ENCODE measurements at places on chromosomes 16 and 17.

DNA sequence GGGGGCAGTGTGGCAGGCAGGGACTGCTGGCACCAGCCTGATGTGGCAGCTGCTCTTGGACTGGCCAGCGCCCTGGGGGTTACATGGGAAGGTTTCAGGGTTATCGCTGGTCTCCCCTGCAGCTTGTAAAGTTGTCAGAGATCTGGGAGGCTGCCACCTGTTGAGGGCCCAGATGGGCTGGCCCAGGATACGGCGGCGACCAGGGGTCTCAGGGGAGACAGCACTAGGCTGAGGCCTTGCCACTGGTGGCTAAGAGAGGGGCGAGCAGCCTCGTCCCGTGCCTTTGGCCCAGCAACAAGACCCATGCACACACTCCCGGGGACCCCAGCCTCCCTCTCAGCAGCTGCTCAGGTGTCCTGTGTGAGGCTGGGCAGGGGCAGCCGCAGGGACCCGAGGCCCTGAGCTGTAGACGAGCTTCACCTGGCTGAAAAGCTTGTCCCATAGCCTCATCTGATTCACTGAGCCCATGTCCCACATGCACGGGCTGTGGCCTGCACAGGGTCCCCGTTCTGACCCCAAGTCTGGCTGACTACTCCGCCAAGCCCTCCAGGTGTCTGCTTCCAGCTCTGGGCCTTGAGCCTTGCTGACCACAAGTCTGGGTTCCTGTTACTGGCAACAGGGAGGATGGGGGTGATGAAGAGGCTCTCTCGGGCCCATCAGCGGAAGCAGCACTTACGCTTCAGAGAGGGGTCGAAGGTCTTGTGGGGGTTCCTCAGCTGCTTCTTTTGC lies 6.2 kb downstream of the DUS1L start:
- H3K4me3 ChIP-seq = no peak overlapping the region
- no peak for DNase-seq
- no peaks in the 10 kb centered on the region for H3K4me1 ChIP-seq
- peaks cover 5% of the 10 kb centered on the region for H3K36me3 ChIP-seq
- no peaks in the 10 kb centered on the region for H3K27me3 ChIP-seq

- no peaks in the 10 kb centered on the region for H3K27me3 ChIP-seq
- H3K36me3 ChIP-seq = peaks cover 2% of the 10 kb centered on the region
- peak; percentile 86 for DNase-seq
Observed at GRCh38 chr17:2179615-2180295, 123.8 kb downstream of the SMG6 start.

DNA sequence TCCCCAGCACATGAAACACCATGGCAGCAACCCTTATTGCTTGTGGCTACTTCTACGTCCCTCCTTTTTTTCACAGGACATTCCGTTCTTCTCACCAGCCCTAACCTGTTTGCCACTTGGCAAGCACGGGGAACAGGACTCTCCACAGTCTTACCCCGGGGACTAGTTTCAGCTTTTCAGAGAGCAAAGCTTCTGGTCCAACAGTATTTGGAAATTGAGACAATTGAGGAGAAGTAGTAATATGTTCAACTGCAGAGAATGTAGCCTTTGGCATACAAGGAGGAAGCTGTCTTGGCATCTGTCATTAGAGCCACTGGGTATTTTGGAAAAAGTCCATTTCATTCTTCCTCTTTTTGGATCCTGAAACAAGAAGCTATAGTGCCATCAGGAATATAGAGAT lies 65.7 kb downstream of the MAP2K6 start:
- no peaks in the 10 kb centered on the region for H3K36me3 ChIP-seq
- no peak overlapping the region for H3K27ac ChIP-seq
- H3K27me3 ChIP-seq = no peaks in the 10 kb centered on the region
- no peak overlapping the region for H3K4me3 ChIP-seq

GRCh38 chr17:32719689-32720088 lies 157.2 kb downstream of the MYO1D start:
- H3K4me3 ChIP-seq = no peak overlapping the region
- H3K4me1 ChIP-seq = no peaks in the 10 kb centered on the region
- H3K27me3 ChIP-seq = no peaks in the 10 kb centered on the region
- no peak overlapping the region for H3K27ac ChIP-seq
- H3K36me3 ChIP-seq = no peaks in the 10 kb centered on the region
- no peak for DNase-seq

DNA sequence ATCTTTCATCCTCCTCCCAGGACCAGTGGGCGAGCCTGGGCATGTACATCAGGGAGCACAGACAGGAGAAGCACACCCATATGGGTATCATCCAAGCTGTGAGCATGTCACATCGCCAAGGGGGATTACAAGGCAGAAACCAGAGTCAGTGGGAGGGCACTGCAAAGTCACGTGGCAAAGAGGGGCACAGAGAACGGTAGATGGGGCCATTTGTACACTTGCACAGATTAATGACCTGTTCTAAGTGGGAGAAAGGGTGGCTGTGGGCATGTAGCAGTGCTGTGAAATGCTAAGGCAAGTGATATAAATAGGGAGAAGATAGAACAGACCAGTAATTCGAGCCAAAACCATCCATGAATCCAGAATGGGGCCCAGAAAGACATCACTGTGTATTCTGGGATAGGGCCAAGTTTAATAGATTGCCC lies 265.0 kb downstream of the CPPED1 start:
- no peak overlapping the region for H3K27ac ChIP-seq
- H3K4me3 ChIP-seq = no peak overlapping the region
- DNase-seq = no peak
- H3K4me1 ChIP-seq = no peaks in the 10 kb centered on the region

- no peaks in the 10 kb centered on the region for H3K27me3 ChIP-seq
- peaks cover 47% of the 10 kb centered on the region for H3K36me3 ChIP-seq
- no peak for DNase-seq
Observed at GRCh38 chr16:24966634-24967033, 48.5 kb downstream of the ARHGAP17 start.

GRCh38 chr17:51371732-51372151 lies 111.4 kb downstream of the UTP18 start:
- peak; percentile 78 for DNase-seq
- H3K4me3 ChIP-seq = no peak overlapping the region
- H3K36me3 ChIP-seq = no peaks in the 10 kb centered on the region
- H3K4me1 ChIP-seq = no peaks in the 10 kb centered on the region
- no peak overlapping the region for H3K27ac ChIP-seq

GRCh38 chr17:63480192-63480784 lies 3.4 kb downstream of the ACE start:
- no peaks in the 10 kb centered on the region for H3K4me1 ChIP-seq
- H3K36me3 ChIP-seq = no peaks in the 10 kb centered on the region
- H3K27me3 ChIP-seq = peaks cover 4% of the 10 kb centered on the region
- H3K27ac ChIP-seq = no peak overlapping the region
- no peak overlapping the region for H3K4me3 ChIP-seq

GRCh38 chr16:88395669-88396584 lies 13.2 kb downstream of the ZNF469 start:
- no peak overlapping the region for H3K4me3 ChIP-seq
- no peaks in the 10 kb centered on the region for H3K27me3 ChIP-seq
- no peak for DNase-seq
- H3K4me1 ChIP-seq = no peaks in the 10 kb centered on the region

DNA sequence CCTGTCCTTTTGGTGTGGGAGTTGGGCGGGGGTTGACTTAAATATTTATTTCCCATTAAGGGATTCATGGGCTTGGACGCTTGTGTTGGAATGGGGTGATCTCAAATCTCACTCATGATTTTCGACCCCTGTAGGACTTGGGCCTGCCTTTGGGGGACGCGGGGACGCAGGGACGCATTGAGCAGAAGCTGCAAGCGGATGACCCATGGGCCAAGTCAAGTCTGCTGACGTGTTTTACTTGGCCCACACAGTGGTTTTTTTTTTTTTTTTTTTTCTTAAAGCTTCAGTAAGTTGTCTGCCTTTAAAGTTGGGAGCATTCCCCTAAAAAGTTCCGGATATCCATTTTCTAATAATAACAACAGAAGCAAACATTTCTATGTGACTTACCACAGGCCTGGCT lies 28.9 kb downstream of the CMIP start:
- H3K27ac ChIP-seq = peak overlapping the region; percentile 65
- H3K4me1 ChIP-seq = peaks cover 58% of the 10 kb centered on the region
- H3K36me3 ChIP-seq = peaks cover 13% of the 10 kb centered on the region

GRCh38 chr17:55348749-55349354 lies 72.8 kb downstream of the MMD start:
- no peaks in the 10 kb centered on the region for H3K27me3 ChIP-seq
- no peaks in the 10 kb centered on the region for H3K4me1 ChIP-seq
- no peak overlapping the region for H3K27ac ChIP-seq
- peak; percentile 83 for DNase-seq

DNA sequence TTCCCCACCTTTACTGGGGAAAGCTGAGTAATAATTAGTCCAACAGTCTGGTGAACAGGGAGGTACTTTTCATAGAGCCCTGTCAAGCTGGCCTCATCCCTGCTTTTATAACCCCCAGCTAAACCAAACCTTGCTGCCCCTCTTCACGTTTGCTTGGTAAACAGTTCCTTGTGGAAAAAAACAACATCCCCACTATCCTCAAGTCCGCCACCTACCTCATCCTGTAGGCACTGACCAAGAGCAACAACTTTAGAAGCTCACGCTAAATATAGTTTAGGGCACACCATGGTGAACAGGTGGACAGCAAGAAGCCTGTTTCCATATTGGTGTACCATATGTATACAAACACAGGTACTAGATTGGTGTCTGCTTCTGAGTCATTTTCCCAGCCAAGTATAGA lies 16.5 kb downstream of the NFE2L1 start:
- no peak overlapping the region for H3K4me3 ChIP-seq
- H3K36me3 ChIP-seq = peaks cover 39% of the 10 kb centered on the region
- H3K27ac ChIP-seq = no peak overlapping the region

DNA sequence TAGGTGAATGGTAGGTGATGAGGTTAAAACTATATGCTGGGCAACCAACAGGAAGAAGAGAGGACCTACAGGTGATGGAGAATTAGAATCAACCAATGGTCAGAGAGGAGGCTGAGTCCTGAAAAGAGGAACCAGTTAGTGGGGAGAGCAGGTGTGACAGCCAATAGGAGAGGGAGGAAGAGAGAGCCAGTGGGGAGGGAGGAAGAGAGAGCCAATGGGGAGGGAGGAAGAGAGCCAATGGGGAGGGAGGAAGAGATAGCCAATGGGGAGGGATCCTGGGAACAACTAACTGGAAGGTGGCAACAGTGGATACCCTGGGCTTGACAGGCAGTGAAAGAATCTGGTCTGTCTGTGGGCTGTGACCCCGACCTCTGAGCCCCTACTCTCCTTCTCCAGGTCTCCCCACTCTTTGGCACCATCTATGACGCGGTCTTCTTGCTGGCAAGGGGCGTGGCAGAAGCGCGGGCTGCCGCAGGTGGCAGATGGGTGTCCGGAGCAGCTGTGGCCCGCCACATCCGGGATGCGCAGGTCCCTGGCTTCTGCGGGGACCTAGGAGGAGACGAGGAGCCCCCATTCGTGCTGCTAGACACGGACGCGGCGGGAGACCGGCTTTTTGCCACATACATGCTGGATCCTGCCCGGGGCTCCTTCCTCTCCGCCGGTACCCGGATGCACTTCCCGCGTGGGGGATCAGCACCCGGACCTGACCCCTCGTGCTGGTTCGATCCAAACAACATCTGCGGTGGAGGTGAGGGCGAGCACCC lies 3.7 kb downstream of the GUCY2D start:
- DNase-seq = peak; percentile 61
- peaks cover 2% of the 10 kb centered on the region for H3K4me1 ChIP-seq
- peaks cover 21% of the 10 kb centered on the region for H3K27me3 ChIP-seq
- no peaks in the 10 kb centered on the region for H3K36me3 ChIP-seq
- H3K4me3 ChIP-seq = no peak overlapping the region

DNA sequence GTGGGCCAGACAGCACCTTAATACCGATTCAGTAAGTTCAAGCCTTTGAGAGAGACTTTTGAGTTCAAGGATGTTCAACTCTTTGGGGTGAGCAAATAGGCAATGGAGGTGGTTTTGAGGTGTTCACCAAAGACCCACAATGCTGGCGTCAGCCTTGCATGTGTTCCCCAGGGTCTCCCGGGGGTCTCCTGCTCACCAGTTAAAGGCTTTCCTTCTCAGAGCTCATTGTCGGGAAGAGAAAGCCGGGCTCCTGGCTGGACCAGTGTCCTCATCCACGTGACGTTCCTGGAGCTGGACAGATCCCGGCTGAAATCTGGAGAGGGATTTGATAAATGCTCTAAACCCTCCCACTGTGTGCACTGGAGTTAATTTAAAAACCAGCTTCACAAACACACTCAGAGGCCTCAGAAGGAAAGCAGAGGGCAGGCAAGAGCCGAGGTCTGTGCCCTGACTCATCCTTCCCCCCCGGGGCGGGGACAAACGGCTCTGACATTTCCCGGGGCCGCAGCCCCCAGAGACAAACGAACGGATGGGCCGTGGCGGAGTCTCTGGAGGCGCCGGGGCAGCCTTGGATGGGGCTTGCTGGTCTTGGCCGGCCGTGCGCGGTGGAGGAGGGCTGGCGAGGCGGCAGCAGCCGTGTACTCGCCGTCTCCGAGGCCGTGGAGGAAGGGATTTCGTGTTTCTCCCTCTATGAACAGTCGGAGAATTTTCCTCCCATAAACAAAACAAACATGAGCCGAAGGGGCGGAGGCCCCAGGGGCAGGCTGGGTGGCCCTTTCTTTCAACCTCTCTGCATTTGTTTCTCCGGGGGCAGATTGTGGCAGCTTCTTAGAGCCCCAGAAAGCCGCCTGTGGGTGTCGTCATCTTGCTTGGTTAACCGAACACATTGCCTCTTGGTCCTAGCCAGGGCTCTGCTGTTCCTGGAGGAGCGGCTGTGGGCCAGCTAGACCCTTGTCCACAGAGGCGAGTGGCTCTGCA lies 94.2 kb downstream of the NTN1 start:
- peak; percentile 66 for DNase-seq
- no peak overlapping the region for H3K27ac ChIP-seq
- H3K4me1 ChIP-seq = no peaks in the 10 kb centered on the region
- H3K36me3 ChIP-seq = no peaks in the 10 kb centered on the region
- peak overlapping the region; percentile 0 for H3K4me3 ChIP-seq
- H3K27me3 ChIP-seq = no peaks in the 10 kb centered on the region

- H3K4me1 ChIP-seq = peaks cover 5% of the 10 kb centered on the region
- no peaks in the 10 kb centered on the region for H3K36me3 ChIP-seq
- H3K4me3 ChIP-seq = no peak overlapping the region
- H3K27ac ChIP-seq = no peak overlapping the region
- no peak for DNase-seq
- no peaks in the 10 kb centered on the region for H3K27me3 ChIP-seq
Observed at GRCh38 chr16:11231367-11231970, 24.5 kb downstream of the SOCS1 start.

GRCh38 chr17:82851381-82851780 lies 11.6 kb upstream of the ZNF750 start:
- H3K36me3 ChIP-seq = no peaks in the 10 kb centered on the region
- H3K4me3 ChIP-seq = no peak overlapping the region
- H3K27ac ChIP-seq = no peak overlapping the region
- no peaks in the 10 kb centered on the region for H3K4me1 ChIP-seq
- DNase-seq = no peak

GRCh38 chr16:84513123-84513522 lies 8.7 kb upstream of the MEAK7 start:
- peak; percentile 44 for DNase-seq
- no peaks in the 10 kb centered on the region for H3K36me3 ChIP-seq
- H3K4me3 ChIP-seq = no peak overlapping the region
- H3K4me1 ChIP-seq = no peaks in the 10 kb centered on the region

Measured in kidney (tissue), 22 donors.